Activated CD8-positive, alpha-beta memory T cell treated with anti-CD3 and anti-CD28 coated beads for 48 hours (primary cell): ENCODE measurements at places on chromosomes 5 and 9.

GRCh38 chr5:59236448-59236847, 653.6 kb downstream of the RAB3C start:
- no peak for DNase-seq

DNA sequence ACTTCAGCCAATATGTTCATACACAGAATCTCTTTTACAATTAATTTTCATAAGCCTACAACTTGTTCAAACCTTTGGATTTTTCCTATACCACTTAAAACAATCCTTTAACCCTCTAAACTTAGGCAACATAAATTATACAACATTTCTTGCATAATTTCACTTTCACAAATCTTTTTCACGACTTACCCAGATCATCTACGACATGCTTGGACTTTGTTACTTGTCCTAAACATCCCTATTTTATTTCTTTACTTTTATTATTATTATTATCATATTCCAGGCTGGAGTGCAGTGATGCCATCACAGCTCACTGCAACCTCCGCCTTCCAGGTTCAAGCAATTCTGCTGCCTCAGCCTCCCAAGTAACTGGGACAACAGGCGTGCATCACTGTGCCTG, 68.0 kb downstream of the CACNA1B start:
- DNase-seq = no peak

GRCh38 chr5:178104492-178104891, 8.8 kb upstream of the N4BP3 start:
- DNase-seq = no peak

- no peak for DNase-seq
These were observed 117.1 kb downstream of the CMYA5 start for GRCh38 chr5:79806741-79807140.

DNA sequence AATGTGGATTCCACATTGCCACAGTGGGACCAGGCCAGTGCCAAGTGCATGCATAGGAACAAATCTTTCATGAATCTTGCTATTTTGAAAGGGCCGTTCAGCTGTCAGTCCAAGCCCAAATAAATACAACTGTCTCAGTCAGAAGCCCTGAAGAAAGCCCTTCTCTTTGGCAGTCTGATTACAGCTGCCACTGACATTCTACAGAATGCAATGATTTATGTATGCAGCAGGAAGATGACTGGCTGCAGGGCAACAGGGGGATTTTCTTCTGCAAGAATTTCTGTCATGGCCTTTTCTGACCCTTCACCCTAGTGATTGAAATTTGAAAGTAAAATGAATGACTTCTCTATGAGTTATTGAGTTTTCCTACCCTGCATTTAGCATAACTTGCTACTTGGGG, 86.7 kb upstream of the FER start:
- no peak for DNase-seq

DNA sequence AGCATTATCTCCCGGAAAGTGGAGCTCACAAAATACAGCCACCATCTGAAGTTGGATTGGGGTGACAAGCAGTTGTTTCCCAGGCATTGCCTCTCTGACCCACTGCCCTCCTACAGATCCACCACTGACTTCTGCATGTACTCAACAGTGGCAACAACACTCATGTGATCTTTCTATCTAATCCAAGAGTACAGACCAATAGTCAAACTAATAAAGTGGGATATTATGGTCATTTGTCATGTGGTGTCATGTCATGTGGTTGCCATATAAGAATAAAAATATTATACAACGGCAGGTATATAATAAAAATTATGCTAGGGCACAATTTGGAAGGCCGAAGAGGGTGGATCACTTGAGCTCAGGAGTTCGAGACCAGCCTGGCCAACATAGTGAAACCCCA, 33.0 kb upstream of the SNAPC3 start:
- no peak for DNase-seq

DNA sequence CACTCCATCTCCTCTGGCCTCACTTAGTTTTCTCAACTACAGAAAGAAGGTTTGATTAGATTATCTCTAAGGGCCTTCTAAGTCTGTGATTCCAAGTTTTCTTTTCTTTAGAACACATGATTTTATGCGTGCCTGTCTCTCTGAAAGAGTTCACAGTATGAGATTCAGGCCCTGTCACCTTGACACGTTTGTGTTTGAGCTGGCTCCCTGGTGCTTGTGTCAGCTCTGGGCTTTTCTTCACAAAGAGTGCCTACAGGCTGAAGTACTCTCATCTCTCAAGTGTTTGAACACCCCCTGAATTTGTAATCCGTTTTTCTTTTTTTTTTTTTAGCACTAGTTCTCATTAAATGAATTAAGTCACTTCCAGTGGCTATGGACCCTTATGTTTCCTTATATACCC, 306.9 kb upstream of the C9orf72 start:
- DNase-seq = no peak

GRCh38 chr9:108078811-108079210, 589.2 kb upstream of the KLF4 start:
- DNase-seq = no peak

DNA sequence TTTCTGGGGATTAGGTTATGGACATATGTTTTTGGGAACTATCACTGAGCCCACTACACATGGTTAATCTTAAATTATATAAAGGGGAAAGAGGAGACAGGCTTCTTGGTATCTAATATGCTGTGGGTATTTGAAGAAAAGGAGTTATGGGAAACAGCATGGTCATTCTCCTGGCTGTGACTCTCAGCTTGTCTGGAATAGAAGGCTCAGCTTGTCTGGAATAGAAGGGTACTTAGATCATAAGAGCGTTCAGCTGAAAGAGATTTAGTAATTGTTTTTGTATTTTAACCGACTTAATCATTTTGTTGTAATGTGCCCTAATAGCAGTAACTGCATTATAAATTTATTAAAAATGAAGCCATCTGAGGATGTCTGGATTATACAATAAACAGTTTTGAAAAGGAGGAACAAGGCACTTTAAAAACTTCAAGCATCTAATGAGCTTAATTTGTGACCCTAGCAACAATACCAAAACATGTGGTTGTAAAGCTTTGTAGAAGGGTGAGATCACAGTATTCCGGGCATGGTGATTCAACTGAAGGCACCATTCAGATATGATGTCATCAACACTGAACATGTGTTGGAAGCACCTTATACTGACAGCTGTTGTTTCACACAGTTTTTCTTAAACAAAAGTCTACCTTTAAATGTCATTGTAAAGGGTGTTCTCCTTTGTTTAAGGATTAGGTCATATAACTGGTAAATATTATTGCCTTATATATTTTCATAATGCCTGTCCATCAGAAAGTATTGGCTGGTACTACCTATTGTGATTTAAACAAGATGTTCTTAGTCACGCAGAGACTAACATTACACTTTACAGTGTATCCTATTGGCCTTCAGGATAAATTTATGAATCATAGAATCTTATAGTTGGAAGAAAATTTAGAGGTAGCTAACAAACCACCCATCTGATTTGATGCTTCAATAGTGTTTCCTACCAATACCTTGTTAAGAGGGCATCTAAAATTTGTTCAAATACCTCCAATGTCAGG, 2174.1 kb upstream of the WWC1 start:
- DNase-seq = no peak

- DNase-seq = no peak
These were observed 1074.7 kb downstream of the MAT2B start for GRCh38 chr5:164580155-164580554.

- DNase-seq = no peak
These were observed 23.8 kb downstream of the LOX start for GRCh38 chr5:122054266-122054665.

GRCh38 chr5:160837749-160838593, 14.0 kb downstream of the ATP10B start:
- no peak for DNase-seq

GRCh38 chr5:168420461-168420860, 65.8 kb upstream of the RARS1 start:
- no peak for DNase-seq

GRCh38 chr5:128099944-128100343, 16.4 kb downstream of the SLC12A2 start:
- DNase-seq = no peak

DNA sequence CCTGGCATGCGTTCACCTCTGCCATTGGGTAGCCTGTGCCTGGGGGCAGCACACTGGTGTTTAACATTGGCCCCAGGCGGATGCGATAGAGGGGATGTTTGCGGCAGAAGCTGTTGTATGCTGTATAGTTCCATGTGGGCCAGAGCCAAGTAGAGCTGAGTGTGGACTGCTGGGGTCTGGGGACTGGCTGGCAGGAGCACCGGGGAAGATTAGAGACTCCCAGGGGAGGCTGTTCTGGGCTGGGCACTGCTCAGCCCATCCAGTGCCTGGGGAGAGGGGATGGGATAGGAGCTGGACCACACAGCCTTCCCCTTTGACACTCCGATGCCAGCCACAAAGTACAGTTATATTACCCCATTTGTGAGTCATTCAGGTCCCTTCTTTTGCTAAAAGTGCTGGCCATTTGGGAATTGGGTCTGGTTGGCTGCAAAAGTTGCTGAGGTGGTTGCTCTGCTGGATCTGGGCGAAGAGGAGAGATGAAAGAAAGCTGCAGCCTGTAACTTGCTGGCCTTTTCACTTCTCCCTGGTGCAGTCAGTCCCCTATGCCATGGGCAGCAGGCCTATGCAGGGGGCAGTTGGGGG, 73.8 kb downstream of the RGS3 start:
- DNase-seq = no peak

- no peak for DNase-seq
These were observed 54.4 kb upstream of the PIK3R1 start for GRCh38 chr5:68161156-68161555.

DNA sequence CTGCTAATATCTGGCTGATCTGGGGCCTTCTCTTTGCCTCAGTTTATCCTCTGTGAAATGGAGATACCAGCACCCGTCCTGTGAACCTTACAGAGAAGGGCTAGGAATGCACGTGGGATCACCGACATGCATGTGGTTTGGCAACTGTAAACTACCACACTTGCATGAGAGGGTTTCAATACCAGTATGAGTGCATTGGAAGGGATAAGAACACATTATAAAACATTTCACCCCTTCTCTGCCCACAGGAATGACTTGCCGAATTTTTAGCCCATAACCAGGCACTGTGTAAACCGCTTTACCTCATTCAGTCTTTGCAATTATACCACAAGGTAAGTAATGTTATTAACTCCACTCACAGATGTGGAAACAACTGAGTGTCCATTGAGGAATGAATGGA, 8.9 kb upstream of the RAB14 start:
- no peak for DNase-seq

GRCh38 chr9:124209774-124210173, 48.0 kb upstream of the NEK6 start:
- no peak for DNase-seq

- no peak for DNase-seq
These were observed 133.0 kb upstream of the TUT7 start for GRCh38 chr9:86486891-86487837.
